Stimulated activated CD4-positive, alpha-beta T cell treated with anti-CD3 and anti-CD28 coated beads, Interleukin-1b, Interleukin-23, amount 100 ng/mL, for 48 hours (primary cell): ENCODE measurements at places on chromosomes 16 and 17.

DNA sequence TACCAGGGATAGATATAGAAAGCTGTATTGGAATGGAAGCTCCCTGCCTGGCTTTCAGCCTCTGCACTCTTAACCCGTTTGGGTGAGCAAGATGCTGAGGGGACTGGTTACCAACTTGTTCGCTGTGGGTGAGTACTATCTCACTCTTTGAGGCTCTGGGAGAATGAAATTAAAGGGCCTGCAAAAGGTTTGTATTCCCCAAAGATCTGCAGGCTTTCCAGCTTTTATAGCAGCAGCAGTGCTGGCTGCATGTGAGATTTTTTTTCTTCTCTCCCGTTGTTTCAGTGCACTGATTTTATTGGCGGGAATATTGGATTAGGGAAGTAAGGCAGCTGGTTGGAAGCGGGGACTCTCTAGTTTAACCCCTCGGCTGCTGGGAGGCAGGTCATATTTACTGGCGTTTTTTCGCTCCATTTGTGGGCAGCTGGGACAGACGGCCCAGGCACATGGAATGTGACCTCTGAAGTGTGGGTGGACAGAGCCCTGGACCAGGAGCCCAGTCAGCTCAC is 30.9 kb downstream of the C17orf75 start:
- DNase-seq = no peak

- DNase-seq = no peak
Measured at GRCh38 chr17:50270435-50271362, 3.6 kb upstream of the TMEM92 start.

- no peak for DNase-seq
Measured at GRCh38 chr17:56244268-56244890, 91.1 kb downstream of the ANKFN1 start.

GRCh38 chr17:16443511-16444257 is 28.3 kb downstream of the TRPV2 start:
- peak; percentile 26 for DNase-seq

DNA sequence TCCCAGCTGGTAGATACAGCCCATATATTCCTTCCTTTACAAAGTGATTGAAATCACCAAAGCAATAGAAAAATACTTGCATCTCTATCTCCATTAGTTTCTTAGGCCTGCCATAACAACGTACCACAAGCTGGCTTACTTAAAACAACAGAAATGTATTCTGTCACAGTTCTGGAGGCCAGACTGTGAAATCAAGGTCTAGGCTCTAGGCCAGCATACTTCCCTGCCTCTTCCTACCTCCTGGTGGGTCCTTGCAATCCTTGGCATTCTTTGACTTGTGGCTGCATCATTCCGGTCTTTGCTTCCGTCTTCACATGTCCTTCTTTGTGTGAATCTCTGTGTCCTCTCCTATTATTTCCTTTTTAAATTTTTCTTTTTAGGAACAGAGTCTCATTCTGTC is 62.5 kb downstream of the ERCC4 start:
- no peak for DNase-seq
